ENCODE measurements at places on chromosomes 4 and X. TPM values are rescaled to one million over a fixed set of nuclear protein-coding genes. Genes with fewer than 3 reads are reported as not detected.
A peak's percentile ranks its signal among the peaks of the same experiment; 100 is the strongest.

DNA sequence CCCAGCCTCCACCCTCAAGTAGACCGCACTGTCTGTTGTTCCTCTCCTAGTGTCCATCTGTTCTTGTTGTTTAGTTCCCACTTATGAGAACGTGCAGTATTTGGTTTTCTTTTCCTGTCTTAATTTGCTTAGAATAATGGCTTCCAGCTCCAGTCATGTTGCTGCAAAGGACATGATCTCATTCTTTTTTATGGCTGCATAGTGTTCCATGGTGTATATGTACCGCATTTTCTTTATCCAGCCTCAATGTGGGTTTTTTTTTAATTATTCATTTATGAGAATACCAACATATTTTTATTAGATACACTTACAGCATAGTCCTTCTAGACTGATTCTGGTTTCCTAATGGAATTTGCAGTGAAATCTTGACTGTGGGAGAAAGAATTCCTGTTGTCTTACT, 1.3 kb downstream of the VMA21 start:
- no peak for DNase-seq

GRCh38 chr4:37889849-37890800, 759 bp upstream of the TBC1D1 start:
- peak; percentile 38 for DNase-seq

GRCh38 chr4:152424396-152424795, 111.5 kb downstream of the FBXW7 start:
- no peak for DNase-seq

DNA sequence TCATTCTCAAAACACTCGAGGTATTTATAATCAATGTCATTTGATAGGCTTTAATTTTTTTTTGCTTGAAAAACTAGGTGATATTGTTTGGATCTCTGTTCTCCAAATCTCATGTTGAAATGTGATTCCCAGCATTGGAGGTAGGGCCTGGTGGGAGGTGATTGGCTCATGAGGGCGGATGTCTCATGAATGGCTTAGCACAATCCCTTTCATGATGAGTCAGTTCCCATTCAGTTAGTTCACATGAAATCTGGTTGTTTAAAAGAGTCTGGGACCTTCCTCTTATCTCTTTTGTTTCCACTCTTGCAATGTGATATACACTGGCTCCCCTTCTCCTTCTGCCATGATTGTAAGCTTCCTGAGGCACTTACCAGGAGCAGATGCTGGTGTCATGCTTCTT, 638.7 kb downstream of the DMD start:
- DNase-seq = no peak

DNA sequence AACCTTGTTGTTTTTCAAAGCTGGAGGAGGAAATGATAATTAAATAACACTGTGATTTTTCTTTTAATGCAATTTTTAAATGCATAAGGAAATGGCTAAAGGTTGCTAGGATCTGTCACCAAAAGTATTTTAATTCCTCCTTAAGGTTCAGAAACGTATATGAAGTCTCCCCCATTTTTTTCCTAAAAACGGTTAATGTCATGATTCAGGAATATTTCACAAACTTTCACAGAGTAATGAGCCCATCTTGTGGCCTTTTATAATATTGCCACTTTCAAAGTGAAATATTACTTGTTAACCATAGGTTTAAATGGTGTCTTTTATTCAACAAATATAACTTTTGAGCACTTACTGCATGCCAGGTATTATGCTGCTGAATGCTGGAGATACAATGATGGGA, 99.5 kb upstream of the USP38 start:
- no peak for DNase-seq

- DNase-seq = no peak
Measured at GRCh38 chr4:159652871-159653270, 550.0 kb downstream of the RAPGEF2 start.

DNA sequence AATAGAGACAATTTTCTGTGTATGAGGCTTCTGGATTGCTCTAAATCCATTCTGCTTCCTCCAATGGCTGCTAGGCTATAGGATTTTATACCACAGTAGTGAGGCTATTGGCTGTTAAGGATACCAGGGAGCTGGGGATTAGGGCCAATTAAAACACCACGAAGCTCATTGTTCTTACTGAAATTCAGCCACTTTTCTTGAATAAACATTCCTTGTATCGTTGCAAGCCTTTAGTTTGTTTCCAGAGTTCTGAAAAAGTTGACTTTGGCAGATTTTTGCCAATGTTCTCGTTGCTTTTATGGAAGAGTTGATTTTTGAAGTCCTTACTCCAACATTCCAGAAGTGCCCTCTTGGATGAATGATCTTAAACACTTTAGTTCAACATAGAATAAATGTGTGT, 238.4 kb upstream of the TEX13A start:
- DNase-seq = no peak

GRCh38 chr4:171621646-171622045, 191.6 kb upstream of the GALNTL6 start:
- no peak for DNase-seq

DNA sequence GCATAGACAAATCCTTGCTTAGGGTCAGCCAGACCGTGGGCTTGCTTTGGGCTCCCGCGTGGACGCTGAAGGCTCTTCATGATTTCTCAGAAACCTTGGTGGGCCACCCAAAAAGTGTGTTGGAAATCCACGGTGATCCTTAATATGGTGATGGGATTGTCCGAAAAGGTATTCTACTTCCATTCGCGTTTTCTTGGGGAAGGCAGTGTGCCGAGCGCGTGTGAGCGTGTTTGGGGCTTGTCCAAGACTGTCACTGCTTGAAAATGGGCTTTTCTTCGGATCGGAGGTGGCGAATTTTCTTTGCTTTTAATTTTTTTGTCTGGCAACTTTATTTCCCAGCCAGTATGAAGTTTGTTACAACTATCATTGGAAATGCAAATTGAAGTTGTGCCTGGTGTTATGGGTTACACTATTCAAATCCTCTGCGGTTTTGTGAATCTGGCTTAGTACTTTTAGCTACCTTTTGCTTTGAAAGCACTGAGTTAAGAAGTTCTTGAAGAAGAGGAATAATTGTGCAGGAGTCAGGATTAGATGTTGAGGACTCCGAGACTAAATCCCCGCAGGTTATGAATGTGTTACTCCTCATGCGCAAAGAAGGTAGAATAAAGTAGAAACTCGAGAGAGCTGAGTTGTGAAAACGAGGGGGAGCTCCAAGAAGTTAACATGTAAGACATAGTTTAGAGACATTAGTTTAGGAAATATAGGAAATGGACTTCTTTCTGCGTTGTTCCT, 3.2 kb downstream of the SPRY1 start:
- DNase-seq = peak; percentile 14

DNA sequence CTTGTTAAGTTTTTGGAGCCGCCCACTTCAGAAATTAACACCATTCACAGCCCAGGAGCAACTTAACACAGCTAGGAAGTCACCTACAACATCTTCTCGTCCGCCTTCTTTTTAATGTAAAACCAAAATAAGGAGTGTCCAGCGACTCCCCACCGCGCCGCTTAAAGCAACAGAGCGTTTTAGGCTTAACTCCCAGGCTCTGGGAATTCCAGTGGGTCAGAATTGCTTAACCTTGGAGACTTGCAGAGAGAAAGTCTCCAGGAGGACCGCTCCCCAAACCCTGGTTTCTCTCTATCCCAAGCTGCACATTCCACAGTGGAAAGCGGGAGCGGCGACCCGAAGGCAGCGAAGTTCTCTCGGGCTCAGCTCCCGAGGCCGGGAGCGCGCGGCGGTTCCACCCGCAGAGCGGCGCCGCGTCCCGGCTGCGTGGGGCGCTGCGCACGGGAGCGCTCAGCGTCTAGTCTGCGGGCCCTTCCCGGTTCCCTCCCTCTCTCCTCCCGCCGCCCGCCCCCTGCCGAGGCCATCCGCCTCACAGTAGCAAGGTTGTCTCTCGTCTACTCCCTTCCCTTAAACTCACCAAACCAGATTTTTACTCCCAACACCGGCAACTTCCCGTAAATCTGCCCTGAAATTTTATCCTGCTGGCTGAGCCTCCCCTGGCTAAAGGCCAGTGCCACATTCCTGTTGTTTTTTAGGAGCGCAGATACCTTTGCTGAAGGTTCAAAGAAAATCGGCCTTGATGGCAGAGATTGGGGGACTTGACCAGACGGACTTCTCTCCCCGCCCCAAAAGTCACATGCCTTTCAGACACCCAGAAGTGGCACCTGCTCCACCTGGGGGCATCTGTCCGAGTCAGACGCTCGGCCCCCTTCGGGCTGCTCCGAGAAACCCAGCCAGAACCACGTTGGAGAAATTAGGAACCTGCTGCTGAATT, at the start of gene RBM47:
Gene RBM47, minus strand, starts transcription at position 464 of the 934 bp plus-strand sequence. CDS start 190,971 bp downstream, outside the sequence.
- DNase-seq = peak; percentile 79

- no peak for DNase-seq
Measured at GRCh38 chrX:129773649-129774458, 5.9 kb upstream of the SASH3 start.

DNA sequence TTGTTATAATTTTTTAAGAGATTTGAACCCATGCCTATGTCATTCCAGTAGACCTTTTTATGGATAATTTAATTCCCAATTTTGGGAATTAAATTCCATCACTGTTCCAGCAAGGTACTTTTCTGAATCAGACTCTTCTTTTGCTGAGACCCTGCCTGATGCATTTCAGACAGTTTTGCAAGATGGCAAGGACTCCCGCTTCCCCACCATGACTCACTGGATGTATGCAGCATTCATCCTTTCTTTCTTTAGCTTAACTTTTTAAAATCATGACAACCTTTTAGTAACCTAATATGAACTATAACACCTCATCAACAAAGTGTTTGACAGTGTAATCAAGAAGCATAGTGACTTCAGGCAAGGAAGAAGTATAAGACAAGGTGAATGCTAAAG, 178.1 kb upstream of the LEF1 start:
- no peak for DNase-seq

- peak; percentile 57 for DNase-seq
Measured at GRCh38 chr4:6658597-6659075, 18.2 kb downstream of the MRFAP1 start.

DNA sequence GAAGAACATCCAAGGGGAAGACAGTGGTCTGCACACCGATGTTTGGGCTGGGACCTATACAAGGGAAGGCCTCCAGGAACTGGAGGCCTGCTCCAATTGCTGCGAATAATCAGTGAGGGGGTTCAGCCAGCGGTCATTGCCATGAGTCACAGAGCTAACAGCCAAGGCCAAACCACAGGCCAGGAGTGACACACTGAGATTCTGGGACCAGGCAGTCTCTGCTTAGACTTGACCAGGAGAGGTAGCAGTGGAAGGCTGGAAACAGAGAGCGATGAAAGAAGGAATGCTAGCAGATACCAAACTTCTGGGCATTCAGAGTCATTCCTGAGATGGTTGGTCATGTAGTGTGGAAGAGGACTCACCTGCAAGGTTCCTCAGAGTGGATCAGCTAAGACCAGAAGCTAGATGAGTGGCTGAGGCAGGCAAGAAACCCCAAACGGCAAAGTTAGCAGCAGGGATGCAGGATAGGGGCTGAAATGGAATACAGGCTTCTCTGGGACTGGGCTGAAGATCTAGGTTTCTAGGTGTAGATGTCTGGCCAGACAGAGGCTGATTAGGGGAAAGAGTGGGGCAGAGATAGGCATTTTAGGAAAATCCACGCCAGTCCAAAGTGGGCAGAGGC, 54.7 kb downstream of the CNGA2 start:
- DNase-seq = no peak

DNA sequence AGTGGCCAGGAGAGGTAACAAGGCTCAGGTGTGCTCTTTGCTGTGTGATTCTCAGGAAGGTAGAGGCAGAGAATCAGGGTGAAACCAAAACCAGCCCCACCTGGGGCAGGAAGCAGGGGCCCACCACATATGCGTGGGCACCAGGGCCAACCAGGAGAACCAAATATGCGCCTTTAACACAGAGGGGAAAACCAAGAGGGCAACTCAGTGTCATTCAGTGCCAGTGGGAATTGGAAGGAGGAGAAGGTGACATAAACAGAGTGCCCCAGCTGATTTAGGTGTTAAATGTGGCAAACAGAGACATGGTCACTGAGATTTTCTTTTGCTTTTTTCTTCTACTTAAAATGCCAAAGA, 106.8 kb upstream of the MAMLD1 start:
- DNase-seq = no peak

- DNase-seq = no peak
Measured at GRCh38 chr4:105198541-105198940, 51.9 kb downstream of the TET2 start.

GRCh38 chrX:15977644-15978043, 123.0 kb upstream of the AP1S2 start:
- peak; percentile 4 for DNase-seq

- peak; percentile 98 for DNase-seq
Measured at GRCh38 chr4:53908661-53909078, 155.7 kb downstream of the CHIC2 start.

GRCh38 chrX:18119856-18120255, 100.8 kb downstream of the BEND2 start:
- no peak for DNase-seq

DNA sequence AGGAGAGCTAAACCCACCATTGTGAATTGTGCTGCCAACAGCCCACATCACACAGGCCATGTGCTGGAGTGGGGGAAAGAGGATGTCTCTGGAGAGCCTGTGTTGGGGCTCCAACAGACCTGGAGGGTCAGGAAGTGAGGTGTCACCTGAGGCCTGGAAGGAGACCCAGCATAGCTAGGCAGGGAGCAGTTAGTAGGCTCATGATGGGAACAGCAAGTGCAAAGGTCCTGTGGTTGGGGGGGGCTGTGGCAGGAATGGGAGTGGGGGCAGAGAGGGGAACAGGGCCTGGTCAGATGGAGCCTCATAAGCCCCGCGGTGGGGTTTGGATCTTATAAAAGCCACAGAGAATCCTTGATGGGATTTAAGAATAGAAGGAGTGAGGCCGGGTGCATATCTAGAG, 35.9 kb upstream of the GPR78 start:
- no peak for DNase-seq

- no peak for DNase-seq
Measured at GRCh38 chr4:78222575-78223186, 165.6 kb downstream of the FRAS1 start.

- no peak for DNase-seq
Measured at GRCh38 chr4:123468479-123469031, 72.0 kb downstream of the SPRY1 start.

FGFBP2 gene
- 0.47 TPM for polyA plus RNA-seq

PLAC8 gene
- 115 TPM for polyA plus RNA-seq

NAP1L2 gene
- 0.88 TPM for polyA plus RNA-seq

BEND2 gene
- polyA plus RNA-seq = 0.04 TPM

BANK1 gene
- 7.5 TPM for polyA plus RNA-seq

SAGE1 gene
- not detected for polyA plus RNA-seq

TRIM61 gene
- polyA plus RNA-seq = 0.98 TPM

CORIN gene
- 1.2 TPM for polyA plus RNA-seq
